Stimulated activated CD4-positive, alpha-beta T cell treated with anti-CD3 and anti-CD28 coated beads, Interleukin-2, amount 100 ng/mL, for 24 hours (primary cell): ENCODE measurements at places on chromosomes 7 and 10.
A peak's percentile ranks its signal among the peaks of the same experiment; 100 is the strongest.

DNA sequence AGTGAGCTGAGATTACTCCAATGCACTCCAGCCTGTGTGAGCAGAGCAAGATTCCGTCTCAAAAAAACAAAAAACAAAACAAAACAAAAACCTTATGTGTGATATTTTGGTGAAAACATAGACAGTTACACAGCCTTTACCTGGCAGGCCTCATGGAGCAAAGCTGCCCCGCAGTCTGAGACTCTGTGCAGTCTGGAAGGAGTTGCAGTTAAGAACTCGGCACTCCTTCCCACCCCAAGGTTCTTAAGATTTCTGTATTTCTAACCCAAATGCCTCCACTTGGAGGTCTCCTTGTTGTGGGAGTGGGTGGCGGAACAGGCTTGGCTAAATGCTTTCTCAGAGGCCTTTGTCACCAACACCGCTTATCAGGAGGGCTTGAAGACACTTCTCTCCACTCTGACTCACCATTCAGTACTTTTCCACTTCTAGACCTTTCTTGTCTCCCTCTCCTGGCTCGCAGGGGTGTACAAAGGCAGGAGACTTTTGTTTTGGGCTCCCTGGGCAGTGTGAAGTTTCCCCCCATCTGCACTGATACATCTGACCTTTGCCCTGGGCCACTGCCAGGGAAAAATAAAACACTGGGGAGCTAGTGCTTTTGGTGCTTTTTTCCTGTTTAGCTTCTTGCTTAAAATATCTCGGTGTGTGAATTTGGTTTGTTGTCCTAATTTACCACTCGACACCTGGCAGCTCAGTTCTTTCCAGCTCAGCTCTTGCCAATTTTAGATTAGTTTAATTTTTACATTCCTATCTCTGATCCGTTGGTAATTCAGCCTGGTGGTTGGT, 51.3 kb upstream of the MAGI2 start:
- no peak for DNase-seq

GRCh38 chr10:78523453-78523852, 489.8 kb downstream of the RPS24 start:
- no peak for DNase-seq

- no peak for DNase-seq
These were observed 126.8 kb downstream of the RSU1 start for GRCh38 chr10:16690417-16690816.

DNA sequence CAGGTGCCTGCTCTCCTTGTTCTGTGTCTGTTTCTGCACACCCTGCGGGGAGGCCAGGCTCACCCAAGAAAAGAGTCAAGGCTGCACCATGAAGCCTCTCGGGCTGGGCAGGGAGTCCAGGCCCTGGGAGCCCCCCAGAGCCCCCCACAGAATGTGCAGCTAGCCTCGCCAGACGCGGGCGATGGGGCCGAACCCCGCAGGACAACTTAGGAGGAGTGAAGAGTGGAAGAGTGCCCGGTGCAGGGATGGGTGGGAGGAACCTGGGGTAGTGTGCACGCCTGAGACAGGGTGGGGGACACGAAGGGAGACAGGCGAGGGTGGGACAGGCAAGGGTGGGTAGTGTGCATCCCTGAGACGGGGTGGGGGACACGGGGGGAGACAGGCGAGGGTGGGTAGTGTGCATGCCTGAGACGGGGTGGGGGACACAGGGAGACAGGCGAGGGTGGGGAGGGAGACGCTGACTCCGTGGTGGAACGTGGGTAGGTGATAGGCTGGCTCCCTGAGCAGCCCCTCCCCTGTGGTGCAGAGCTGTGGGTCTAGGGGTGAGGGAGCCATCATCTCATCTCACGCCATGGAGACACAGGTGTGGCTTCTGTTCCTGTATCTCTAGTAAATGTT, 615.4 kb downstream of the DNAJB6 start:
- no peak for DNase-seq

GRCh38 chr7:75872073-75872782, 6.6 kb upstream of the RHBDD2 start:
- no peak for DNase-seq

- no peak for DNase-seq
These were observed 25.3 kb upstream of the GALNT11 start for GRCh38 chr7:152000191-152000590.

DNA sequence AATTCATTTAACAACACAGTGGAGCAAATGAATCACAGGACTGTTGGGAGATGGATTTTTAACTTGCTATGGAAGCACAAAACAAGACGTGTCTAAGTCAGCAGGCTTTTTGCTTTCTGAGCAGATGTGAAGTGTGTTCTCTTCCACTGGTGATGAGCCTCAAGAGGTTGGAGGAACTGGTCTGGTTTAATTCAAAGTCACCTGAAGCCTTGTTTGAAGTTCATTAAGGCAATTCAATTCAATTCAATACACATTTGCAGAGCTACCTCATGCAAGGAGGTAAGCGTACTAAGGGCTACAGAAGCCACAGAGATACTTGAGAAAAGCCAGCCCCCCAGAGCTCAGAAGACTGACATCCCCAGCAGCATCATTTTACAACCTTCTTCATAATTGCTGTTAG, 68.4 kb upstream of the PALS2 start:
- DNase-seq = no peak

DNA sequence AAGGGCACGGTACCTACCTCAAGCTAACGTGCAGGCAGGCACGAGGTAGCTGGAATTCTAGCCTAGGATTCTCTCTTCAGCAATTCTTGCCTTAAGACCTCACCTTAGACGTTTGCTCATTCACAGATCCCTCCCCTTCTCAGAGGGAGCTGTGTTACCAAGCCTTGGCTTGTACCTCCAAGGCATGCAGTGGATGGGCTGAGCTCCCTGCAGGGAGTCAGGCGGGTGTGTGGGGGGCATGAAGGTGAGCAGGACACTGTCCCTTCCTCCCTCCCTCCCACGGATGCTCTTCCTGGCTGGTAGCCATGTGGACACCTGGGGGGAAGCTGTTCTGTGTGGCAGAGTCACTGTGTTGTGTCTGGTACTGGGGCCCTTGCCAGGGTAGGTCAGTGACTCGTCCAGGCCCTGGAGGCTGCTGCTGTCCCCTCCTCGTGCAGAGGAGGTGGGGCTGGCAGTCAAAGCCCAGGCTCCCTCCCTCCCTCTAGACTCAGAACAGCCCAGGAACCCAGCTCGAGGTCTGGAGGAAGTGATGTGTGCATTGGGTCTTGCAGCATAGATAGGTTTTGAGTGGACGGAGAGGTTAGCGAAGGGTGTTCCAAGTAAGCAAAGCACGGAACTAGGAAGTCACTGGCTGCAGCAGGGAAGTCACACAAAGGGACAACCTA, 222.2 kb upstream of the SH2B2 start:
- DNase-seq = no peak

GRCh38 chr10:91690996-91691676, 58.3 kb upstream of the PPP1R3C start:
- no peak for DNase-seq

DNA sequence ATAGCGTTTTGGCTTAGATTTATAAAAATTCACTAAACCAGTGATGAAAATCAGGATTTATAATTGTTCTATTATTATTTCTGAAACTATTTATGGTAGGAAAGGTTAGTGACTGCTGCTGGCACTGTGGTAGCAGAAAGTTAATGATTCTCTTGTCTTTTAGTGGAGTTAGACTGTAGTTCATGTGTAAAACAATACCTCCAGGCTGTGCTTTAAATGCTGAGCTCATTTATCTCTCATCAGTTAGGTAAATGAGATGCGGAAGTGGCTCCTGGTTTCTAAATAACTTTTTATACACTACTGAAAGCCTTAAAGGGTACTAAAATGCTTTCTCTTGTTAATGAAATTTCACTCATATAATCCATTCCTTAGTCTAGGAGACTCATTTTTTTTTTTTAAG, 326.8 kb upstream of the POT1 start:
- DNase-seq = no peak

DNA sequence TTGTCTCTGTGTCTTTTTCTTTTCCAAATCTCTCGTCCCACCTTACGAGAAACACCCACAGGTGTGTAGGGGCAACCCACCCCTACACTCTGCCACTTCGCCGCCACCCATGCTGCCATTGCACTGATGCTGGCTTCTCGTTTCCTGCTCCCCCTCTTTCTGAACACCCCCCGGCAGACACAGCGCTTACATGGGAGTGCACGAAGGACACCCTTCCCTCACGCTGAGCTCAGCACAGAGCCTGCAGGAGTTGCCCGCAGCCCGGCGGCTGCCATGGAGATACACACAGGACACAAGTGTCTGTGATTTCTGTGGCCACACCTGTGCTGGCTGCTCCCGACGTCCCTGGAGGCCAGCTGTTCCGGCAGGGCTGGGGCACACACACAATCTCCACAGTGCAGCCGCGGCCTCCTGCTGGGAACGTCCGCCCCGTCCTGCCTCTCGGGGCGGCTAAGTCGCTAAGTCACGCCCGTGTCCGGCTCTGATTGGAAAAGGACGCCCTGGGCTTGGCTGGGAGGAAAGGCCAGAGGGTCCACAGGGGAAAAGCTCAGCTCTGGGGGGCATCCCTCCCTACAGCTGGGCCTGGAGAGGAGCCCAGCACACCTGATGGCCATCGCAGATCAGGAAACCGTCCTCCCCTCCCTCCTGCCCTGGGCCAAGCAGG, 349.8 kb downstream of the PTPRN2 start:
- DNase-seq = no peak

DNA sequence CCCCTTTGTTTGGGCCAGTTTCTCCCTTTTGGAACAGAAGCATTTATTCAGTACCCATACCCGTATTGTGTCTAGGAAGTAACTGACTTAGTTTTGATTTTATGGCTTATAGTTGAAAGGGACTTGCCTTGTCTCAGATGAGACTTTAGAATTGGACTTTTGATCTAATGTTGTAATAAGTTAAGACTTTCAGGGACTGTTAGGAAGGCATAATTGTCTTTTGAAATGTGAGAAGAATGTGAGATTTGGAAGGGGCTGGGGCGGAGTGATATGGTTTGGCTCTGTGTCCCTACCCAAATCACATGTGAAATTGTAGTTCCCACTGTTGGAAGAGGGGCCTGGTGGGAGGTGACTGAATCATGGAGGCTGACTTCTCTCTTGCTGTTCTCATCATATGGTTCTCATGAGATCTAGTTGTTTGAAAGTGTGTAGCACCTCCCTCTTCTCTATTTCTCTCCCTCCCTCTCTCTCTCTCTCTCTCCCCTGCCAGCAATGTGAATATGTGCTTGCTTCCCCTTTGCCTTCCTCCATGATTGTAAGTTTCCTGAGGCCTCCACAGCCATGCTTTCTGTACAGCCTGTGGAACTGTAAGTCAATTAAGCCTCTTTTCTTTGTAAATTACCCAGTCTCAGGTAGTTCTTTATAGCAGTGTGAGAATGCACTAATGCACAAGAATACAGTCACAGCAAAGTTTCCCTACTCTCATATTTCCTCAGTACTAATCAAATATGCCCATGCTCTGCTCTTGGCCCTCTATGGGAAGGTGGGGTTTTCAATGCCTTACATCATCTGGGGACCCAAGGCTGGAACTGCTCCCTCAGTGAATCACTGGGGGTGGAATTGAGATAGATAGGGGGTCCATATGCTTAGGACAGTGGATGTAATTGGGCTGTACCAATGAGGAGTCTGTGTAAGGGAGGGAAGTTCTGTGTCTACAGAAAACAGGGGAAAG, 17.2 kb upstream of the AKR1C1 start:
- no peak for DNase-seq

DNA sequence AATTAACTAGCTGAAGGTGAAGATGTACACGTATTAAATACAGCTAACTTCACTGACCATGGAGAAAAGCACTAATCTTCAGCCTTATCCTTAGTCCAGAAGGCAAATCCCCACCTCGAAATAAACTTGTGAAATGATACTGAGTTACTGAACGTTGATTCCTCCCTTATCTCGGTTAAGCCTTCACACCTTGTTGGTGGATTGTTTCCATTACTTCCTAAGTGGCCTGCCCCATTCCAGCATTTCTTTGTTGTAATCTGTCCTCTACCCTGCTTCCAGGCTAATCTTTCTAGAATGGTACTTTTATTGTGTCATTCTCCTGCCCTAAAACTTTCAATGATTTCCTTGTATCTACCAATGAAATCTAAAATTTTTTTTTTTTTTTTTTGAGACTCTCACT, 68.6 kb downstream of the BUB3 start:
- no peak for DNase-seq

- no peak for DNase-seq
These were observed 28.5 kb downstream of the NPS start for GRCh38 chr10:127577376-127578258.

- peak; percentile 47 for DNase-seq
These were observed 91.2 kb upstream of the PAX2 start for GRCh38 chr10:100653957-100654781.

DNA sequence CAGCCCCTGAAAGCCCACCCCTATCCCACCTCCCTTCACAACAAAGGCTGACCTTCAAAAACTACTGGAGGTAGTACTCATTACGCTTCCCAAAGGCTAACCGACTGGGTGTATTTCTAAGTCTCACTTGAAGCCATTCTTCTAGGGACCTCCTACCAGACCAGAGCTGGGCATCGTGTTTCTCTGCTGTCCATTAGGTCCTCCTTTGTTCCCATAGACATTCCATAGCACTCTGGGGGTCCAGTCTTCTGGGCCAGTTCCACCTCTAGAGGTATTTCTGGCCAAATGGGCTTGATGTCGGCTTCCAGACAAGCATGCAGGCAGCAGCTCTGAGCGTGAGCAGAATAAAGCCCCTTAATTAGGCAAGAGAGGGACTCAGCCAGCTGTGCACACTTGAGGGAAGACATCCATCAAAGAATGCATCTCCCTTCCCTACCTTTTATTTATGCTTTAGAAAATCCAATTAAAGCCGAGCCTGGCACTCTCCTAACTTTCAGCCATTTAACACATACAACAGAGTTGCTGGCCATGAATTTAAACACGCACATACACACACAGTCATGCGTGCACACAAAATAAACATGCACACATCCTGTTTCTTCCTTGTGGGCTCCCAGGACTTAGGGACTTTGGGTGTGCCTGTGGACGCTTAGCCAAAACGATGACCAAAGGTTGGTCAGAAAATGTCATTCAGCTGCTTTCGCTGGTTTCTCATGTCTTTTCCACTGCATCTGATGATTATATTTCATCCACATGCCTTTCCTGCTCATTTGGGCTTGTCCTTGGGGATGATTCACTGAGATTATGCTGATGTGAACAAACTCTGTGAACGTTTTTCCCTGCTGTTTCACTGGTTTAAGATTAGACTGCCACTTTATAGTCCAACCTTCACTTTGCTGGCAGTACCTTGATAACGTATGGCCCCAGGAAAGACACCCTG, 362.0 kb upstream of the NFE2L3 start:
- DNase-seq = no peak
